ENCODE measurements at places on chromosomes 5 and 9.

- no peak for DNase-seq
Measured at GRCh38 chr5:136413196-136413595, 47.9 kb upstream of the TRPC7 start.

DNA sequence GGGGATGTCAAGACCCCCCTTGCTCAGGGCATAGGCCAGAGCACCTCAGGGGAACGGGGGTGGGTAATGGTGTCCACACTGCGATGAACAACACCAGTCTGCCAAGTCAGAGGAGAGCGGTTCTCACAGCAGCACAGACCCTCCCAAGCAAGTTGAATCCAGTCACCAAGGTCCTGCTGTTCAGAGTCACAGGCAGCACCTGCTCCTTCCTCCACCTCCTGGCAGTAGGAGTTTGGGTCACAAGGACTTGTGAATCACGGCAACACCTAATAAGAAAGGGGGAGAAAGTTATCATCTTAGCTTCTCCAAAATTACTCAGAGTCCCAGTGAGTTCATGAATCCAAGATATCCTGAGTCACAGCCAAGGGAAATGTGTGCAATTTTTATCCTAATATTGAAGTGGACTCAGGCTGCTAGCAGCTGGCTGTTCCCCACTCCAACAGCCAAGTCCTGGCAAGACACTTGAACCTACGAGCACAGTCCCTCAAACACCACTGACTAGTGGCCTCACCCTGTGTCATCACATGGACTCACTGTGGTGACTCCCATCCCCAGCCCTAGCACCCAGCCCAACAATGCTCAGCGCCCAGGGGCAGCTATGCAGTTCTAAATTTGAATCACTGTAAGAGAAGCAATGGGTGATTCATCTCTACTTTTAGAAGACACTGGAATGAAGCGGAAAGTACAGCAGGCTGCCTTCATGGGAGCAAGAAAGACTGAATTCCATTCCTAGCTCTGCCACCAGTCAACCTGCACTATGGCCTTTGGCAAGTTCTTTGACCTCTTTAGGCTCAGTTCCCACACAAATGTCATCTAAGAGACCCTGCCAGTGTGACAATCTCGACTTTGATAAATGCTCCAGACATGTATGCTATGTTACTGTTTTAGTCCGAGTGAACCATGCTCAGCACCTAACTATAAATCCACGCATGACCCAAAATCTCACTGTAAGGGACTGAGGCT is 113.7 kb downstream of the KLHL3 start:
- no peak for DNase-seq

DNA sequence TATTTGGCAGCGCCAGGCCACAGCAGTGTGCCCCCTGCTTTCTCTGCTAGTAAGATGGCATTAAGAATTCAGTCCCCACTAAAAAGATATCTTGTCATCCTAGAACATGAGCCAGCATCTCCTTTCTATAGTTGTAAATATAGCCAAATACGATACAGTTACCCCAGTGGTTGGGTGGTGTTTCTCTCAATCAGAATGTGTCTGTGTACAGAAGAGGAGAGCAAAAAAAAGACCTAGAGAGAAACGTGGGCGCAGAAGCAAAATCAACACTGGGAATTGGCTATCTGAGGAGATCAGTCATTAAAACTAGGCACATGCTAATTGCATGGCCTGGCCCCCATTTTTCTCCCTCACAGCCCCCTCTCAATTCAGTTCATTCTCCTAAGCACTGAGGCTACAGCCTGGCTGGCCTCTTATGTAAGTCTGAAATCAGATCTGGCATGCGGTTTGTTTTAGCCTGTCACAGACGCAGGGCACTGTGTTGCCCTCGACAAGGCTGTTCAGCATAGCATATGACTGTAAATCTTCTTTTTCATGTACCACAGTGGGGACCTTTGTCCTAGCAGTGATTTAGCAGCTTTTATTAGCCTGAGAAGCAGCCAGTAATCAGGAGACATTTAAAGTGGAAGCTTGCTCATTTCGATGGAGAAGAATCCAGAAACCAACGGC is 57.8 kb downstream of the RORB start:
- no peak for DNase-seq

GRCh38 chr5:112097768-112098167 is 321.3 kb downstream of the EPB41L4A start:
- no peak for DNase-seq

- DNase-seq = no peak
Measured at GRCh38 chr5:74623748-74624408, 16.6 kb downstream of the ENC1 start.

- DNase-seq = no peak
Measured at GRCh38 chr9:88932766-88933165, 58.5 kb upstream of the S1PR3 start.

- DNase-seq = no peak
Measured at GRCh38 chr5:31144364-31144763, 49.1 kb upstream of the CDH6 start.

DNA sequence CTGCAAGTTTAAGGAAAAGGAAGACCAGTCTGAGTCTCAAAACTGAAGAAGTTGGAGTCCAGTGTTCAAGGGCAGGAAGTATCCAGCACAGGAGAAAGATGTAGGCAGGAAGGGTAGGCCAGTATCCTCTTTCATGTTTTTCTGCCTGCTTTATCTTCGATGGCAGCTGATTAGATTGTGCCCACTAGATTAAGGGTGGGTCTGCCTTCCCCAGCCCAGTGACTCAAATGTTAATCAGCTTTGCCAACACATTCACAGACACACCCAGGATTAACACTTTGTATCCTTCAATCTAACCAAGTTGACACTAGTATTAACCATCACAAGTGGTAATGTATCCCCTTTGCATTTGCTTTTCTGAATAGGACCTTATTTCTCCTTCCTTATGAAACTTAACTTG is 535.9 kb upstream of the FTMT start:
- DNase-seq = no peak

DNA sequence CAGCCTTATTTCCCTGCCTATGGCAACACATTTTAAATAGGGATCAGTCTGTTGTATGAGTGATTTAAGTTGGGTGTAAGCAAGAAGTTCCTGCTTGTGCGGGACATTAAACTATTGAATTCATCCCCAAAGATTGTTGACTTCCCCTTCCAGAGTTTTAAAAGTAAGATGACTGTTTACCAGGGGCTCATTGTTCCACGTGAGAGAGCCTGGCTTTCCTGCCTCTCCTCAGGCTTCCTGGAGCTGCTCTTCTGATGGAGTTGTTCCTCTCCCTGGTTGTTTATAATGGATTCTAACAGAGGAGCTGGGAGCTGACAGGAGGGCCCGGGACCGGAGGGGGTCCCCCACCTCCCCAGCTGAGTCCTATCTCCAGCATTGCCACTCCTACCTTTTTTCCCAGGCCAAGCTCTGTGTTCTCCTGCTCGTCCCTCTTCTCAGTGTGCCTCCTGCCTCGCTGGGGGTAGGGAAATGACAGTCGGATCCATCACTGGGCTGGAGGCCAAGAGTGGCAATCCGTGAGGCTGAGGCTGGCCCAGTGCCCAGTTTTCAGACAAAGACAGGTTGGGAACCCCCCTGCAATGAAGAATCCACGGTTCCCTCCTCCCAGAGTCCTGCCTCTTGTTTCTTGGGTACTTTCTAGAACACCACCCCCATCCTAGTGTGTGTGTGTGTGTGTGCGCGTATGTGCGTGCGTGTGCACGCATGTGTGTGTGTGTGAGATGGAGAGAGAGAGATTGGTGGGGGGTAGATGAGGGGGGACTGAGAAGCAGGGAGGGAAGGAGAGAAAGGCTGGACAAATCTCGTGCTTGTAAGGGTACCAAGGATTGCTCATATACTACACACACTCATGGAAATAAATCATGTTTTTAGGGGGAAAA is 123.7 kb upstream of the NFIB start:
- DNase-seq = no peak

GRCh38 chr9:16828340-16829281 is 41.9 kb downstream of the BNC2 start:
- DNase-seq = no peak

DNA sequence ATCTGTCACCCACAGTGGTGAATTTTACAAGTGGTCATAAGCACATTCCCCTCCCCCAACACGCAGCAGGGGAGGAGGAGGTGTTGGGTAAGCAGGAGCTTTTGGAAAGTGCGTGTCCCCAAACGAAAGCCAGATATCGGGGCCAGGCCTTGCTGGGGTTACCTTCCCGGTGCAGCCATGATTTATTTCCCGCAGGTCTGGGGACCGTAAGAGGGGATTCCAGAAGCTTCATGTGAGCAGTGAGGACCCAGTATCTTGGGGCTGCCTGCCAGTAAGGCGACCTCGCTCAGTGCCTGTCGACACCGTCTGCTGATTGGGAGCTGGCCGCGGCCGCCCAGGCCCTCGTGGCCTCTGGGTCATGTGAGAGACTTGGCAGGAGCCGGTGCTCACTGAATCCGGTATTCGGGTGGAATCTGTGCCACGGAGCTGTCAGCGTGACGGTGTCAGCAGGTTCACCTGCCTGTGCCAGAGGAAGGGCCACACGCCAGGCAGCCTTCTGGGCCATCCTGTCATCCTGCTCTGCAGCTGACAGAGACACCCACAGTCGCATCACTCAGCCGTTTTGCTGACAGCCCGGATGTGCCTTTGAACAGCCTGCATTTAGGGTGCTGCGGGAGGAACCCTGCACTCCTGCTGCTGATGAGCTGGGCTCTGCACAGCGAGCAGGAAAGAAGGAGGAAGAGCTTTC is 37.3 kb downstream of the SEC61B start:
- DNase-seq = no peak

- DNase-seq = no peak
Measured at GRCh38 chr5:11770310-11770709, 133.9 kb downstream of the CTNND2 start.

- DNase-seq = no peak
Measured at GRCh38 chr5:109412981-109413402, 3.2 kb upstream of the PJA2 start.

GRCh38 chr9:126342621-126343031 is 16.0 kb downstream of the MVB12B start:
- no peak for DNase-seq

DNA sequence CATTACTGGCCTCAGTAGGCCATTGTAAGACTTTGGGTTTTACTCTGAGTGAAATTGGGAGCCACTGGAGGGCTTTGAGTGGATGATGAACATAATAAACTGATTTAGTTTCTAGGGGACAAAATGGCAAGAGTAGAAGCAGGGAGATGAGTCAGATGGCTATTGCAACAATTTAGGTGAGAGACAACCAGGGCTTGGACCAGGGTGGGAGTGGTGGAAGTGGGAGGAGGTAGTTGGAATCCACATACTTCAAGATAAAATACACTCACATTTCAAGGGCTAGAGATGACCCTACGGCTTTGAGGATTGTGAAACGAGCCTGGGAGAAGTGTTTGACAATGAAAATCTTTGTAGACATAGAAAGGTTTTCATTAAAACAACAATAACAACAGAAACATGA is 136.3 kb downstream of the ACTBL2 start:
- DNase-seq = no peak

DNA sequence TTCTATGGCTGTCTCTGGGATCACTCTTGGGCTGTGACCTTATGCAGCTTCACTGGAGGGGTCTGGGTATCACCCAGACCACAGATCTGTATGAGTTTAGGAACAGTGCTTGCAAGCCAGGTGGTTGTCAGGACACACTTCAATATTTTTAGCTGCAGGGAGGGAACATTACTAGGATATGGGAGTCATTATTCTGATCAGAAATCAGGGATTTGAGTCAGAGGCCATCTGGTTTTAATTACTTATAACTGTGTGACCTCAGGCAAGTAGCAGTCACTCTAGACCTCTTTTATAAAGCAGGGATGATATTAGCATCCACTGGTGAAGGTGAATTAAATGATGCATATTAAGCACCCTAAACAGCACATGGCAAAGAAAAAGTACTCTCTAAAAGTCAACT is 60.1 kb upstream of the NMUR2 start:
- no peak for DNase-seq

DNA sequence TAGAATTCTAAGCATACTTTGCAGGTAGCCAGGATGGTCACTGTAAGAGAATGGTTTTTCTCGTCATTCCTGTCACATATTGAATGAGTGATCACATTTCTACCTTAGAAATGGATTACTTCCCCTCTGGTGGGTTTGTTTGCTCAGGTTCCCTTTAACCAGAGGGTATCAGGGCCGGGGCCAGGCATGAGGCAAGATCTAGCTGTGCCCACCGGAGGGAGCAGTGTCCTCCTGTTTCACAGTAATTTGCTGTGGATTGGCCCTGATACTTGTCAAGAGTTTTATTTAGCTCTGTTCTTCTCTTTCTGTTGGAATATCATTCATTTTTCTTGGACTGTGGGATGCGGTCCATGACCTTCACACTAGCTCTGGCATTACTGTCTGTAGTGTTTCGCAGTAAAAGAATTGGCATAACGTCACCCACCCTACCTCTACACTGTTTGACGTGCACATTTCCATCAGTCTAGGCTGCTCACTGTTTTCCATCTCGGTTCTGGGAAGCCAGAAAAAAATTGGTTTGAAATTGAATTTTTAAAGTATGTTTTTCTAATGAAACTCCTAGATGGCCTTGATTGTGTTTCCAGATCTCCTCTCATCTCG is 42.4 kb upstream of the ZBED3 start:
- no peak for DNase-seq

GRCh38 chr5:102670224-102670836 is 84.8 kb upstream of the PAM start:
- no peak for DNase-seq

DNA sequence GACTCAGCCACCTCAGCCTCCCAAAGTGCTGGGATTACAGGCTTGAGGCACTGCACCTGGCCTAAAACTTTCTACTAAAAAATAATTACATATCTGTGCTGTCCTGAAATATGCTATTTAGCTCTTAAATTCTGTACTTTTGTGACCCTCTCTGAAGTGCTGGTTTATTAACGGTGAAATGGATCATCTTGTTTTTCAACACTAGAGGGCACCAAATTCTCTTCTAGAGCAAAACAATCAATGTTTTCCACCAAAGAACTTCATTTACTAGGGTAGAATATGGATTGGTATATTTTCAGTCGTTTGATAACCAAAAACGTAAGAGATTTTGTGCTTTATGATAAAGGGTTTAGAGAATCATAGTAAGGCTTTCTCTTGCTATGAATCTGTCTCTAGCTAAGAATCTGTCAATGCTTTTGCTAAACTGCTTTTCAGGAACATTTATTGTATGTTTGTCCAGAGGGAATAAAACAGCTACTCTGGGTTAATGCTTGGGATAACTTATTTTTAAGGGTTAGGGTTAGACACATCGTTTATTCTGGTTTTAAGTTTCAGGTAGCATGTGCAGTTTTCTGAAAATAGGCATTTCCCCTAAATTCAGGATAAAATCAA is 63.6 kb downstream of the RNF180 start:
- no peak for DNase-seq
